ENCODE measurements at places on chromosomes 3 and 15.

GRCh38 chr15:39801641-39802309 is 19.1 kb upstream of the FSIP1 start:
- peak; percentile 2 for DNase-seq

DNA sequence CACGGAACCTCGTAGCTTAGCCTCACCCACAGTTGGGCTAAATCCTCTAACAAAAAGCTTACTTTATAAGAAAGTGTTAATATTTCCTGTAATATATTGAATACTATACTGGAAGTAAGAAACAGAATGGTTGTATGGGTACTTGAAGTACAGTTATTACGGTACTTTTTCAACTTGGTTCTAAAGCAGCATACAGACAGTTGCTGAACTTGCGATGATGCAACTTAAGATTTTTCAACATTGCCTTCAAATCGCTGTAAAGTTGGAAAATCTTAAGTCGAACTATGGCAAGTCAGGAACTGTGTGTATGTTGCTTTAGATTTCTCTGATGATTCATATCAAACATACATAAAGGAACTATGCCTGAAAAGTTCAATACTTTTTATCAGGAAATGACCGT is 204.4 kb upstream of the C2CD4B start:
- no peak for DNase-seq

DNA sequence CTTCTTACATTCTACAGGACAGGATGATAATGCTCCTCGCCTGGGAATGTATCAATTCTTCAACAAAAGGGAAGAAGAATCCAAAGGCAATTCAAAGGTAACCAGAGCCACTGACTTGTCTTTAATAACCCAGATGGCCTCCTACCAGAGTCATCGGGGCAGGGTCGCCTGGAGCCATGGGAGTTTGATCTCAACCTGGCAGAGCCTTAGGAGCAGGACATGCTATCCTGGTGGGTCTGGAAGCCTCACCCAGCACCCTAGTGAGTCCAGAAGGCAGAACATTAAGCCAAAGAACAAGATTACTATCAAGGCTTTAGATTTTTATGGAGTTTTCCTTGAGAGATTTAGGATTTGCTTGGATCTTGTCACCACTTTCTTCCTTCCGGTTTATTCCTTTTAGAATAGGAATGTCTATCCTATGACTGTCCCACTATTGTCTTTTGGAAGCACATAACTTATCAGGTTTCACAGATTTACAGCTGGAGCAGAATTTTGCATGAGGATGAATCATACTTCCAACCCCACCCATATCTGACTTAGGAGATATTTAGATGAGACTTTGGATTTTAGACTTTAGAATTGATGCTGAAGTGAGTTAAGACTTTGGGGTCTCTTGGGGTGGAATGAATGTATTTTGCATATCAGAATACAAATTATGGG is 330.3 kb upstream of the GOLIM4 start:
- DNase-seq: no peak

DNA sequence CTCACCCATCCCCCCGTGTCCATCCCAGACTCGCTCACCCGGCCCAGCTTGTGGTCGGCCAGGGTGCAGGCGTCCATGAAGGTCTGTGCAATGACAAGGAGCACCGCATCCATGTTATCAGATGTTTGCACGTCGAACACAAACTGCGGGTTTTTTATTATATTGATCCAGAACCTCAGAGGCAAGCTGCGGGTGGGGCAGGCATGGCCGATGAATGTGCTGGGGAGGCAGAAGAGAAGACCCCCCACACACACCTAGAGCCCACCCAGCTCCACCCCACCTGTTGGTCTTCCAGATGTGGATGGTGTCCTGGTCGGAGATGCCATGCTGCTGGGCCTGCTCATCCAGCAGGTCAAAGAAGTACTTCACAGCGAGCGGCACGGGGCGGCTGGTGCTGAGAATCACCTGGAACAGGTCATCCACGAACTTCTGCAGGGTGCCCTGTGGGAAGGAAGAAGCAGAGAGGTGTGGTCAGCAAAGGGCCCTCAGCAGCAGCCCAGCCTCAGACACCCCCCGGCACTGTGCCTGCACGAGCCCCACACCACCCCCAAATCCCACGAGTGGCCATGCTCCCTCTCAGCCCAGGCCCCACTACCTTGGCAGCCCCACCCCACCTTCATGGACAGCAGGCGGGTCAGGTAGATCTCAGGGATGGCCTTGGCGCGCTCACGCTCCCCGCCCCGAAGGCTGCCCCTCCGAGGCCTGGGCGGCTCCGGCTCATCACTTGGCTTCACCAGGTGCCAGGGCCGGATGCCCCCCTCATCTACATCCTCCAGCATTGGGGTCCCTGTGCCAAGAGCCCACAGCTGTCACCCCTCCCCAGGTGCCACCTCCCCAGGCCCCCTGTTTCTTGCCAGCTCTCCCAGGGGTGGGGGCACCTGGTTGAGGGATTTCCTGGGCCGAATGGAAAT is 20.3 kb downstream of the PLXNB1 start:
- DNase-seq: no peak

DNA sequence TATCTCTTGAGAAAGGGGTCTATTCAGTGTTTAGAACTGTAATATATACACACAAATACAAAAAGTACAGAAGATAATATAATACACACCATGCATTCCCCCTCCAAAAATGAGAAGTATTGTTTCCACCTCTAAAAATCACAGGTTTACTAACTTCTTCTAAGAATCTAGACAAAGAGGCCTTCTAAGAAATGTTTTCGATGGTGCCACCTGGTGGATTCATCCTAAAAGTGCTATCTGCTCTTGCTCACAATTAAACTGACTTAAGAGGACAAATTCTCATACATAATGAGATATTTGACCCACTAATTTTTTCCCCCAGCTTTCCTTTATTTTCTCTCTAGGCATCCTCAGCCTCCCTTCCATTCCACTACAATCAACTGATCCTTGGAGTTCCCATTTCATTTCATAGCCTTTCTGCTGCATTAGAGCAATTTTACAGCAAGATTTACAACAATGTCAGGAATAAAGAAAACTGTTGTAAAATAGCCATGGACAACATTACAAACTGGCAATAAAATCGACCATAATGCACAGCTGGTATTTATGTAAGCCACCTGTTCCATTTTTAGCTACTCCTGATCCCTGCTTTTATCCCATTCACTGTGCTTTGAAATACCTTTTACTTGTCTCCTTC is 124.6 kb downstream of the ARRDC4 start:
- no peak for DNase-seq

DNA sequence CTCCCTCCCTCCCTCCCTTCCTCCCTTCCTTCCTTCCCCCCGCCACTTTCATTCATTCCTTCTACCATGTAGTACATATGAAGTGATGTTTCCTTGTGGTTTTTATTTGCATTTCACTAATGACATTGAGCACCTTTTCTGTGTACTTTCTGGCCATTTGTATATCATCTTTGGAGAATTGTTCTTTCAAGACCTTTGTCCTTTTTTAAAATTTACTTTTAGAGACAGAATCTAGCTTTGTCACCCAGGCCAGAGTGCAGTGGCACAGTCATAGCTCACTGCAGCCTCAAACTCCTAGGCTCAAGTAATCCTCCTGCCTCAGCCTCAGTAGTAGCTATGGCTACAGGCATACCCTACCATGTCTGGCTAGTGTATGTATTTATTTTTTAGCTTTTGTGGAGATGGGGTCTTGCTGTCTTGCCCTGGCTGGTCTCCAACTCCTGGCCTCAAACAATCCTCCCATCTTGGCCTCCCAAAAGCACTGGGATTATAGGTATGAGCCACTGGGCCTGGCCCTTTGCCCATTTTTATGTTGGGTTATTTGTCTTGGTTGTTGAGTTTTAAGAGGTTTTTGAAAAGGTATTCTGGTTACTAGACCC is 42.0 kb upstream of the CTDSPL2 start:
- DNase-seq: no peak

DNA sequence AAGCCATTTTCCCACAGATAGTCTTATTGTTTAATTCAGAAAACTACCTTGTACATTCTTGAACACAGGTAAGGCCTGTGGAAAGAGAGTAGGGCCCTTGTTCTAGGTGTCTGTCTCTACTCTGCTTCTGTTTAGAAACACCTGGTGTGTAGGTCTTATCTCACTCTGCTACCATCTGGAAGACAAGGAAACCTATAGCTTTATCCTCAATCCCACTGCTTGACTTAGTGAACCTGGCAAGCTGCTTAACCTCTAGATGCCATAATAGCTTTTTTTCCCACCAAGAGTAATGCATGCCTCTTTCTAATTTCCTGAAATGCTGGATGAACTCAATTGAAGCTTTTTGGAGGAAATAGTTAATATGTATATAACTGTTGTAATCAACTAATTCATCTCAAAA is 82.6 kb upstream of the RAP2B start:
- no peak for DNase-seq

GRCh38 chr15:96365781-96366525 is 35.5 kb downstream of the NR2F2 start:
- DNase-seq: no peak

- peak; percentile 30 for DNase-seq
Observed at GRCh38 chr3:105611304-105612192, 244.8 kb downstream of the ALCAM start.

DNA sequence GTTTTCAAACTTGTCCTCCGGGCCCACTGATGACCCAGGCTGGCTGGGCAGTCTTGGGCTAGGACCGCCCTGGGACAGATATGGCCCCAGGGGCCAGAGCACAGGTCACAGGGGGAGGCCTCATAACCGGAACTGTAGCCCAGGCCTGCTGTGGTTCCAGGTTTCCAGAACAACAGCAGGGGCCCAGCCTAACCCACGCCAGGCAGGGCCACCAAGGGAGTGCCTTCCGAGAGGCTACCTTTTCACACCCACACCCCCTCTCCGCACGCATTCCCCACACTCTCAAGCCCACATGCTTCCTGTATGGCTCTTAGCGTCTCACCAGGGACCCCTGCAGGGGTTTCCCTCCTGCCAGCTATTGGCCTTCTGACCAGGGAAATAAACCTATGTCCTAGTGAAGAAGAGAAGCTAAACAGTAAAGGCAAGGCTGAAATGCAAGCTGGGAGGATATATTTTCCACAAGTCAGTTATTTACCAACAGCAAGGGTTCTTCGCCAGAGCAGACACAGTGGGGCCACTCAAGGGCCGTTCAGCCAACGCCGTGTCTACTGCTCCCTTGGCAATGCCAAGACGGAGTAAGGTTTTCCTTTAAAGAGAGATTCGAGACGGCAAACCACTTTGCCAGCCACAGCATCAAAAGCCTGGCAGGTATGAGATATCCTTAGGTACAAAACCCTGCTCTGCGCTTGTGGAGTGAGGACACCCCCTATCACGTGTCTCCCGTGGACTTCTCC is 135.1 kb downstream of the ATP10A start:
- no peak for DNase-seq

- no peak for DNase-seq
Observed at GRCh38 chr15:92870010-92870591, 30.0 kb upstream of the CHD2 start.

GRCh38 chr3:135560847-135561246 is 404.7 kb upstream of the PPP2R3A start:
- no peak for DNase-seq

- DNase-seq: peak; percentile 21
Observed at GRCh38 chr3:64825404-64826120, 137.8 kb upstream of the ADAMTS9 start.

DNA sequence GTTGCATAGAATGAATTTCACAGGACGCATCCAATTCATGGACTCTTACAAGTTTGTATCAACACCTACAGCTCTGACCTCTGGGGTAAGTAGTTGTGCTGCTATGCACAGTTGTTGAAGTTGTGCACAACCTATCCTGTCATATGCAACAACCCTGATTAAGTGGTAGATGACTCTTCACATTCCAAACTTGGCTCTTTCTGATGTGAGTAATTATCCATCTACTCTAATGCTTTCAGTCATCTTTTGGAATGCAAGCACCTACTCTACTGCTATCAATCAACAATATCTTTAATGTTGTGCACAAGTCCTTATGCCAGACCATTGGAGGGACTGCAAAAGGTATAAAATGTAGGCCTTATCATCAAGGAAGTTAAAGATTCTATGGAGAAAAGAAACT is 921.4 kb downstream of the MCTP2 start:
- no peak for DNase-seq

GRCh38 chr15:98957655-98958054 is 49.9 kb downstream of the PGPEP1L start:
- DNase-seq: no peak

Data from NCI-H510A (cell line).